HS-27A (cell line): ENCODE measurements at places on chromosomes 4 and X.

GRCh38 chr4:137432446-137433311 lies 99.6 kb downstream of the PCDH18 start:
- no peak for DNase-seq

DNA sequence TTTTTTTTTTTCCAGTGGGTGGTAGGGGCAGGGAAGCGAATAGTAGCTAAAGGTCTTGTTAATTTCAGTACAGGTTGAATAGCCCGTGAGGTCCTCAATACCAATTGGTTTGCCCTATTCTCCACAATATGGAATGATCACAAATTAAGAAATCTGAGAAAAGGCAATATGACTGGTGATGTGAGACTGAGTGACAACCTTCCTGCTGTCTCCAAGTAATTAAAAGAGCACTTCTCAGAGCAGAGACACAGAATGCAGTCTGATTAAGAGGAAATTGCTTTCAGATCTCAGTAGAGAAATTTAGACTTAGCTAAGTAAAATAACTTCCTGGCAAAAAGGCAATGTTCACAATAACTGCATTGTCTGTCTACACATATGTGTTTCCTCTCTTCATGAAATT lies 23.0 kb downstream of the GPR174 start:
- DNase-seq, result no peak

- DNase-seq, result no peak
Measured at GRCh38 chr4:42655921-42656678, 805 bp downstream of the ATP8A1 start.

GRCh38 chr4:133000012-133000411 lies 149.1 kb upstream of the PCDH10 start:
- peak; percentile 48 for DNase-seq

- DNase-seq, result no peak
Measured at GRCh38 chrX:9899640-9900111, 67.5 kb upstream of the CLDN34 start.

DNA sequence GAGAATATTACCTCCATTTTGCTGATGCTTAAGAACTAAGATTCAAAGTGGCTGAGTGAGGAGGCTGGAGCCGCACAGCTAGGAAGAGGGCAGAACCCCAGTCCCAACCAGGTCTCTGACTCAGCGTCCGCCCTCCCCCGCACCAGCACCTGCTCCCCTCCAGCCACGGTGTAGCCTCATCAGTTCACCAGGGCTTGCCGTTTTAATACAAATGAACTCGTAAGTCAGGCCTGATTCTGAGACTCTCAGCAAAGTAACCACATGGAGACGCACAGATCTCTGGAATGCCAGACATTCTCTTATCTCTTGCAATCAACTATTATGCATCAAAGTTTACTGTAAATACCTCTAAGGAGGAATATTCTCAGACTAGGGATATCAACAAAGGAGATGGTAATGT lies 52.4 kb downstream of the ENPP6 start:
- peak; percentile 1 for DNase-seq

DNA sequence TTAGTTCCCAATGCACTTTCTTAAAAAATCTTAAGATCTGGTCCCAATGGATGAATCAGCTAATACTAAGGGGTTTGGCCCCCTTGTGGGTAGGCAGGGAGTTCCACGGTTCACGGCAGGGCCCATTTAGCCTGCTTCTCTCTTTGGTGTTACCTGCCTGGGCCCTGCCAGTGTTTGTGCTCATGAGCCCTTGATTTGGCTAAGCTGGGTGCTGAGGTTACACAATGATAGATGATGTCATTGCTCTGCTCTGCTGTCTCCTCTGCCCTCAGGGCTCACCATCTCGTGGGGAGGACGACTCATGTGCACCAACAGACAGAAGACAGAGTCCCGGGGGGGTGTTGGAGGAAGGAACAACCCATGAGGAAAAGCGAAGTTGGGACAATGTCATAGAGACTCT lies 24.4 kb downstream of the RTL5 start:
- no peak for DNase-seq

DNA sequence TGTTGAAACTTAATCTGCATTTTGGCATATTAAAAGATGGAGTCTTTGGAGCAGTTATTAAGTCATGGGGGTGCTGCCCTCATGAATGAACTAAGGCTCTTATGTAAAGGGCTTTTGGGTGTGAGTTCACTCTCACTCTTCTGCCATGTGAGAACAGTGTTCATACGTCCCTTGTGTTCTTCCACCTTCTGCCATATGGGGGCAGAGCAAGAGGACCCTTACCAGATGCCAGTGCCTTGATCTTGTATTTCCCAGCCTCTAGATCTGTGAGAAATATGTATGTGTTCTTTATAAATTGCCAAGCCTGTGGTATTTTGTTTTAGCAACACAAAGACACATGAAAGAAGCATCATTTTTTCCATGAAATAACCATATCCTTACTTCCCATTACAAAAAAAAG lies 213.9 kb downstream of the SPOCK3 start:
- no peak for DNase-seq

GRCh38 chrX:139738581-139738980 lies 30.6 kb upstream of the MCF2 start:
- no peak for DNase-seq

DNA sequence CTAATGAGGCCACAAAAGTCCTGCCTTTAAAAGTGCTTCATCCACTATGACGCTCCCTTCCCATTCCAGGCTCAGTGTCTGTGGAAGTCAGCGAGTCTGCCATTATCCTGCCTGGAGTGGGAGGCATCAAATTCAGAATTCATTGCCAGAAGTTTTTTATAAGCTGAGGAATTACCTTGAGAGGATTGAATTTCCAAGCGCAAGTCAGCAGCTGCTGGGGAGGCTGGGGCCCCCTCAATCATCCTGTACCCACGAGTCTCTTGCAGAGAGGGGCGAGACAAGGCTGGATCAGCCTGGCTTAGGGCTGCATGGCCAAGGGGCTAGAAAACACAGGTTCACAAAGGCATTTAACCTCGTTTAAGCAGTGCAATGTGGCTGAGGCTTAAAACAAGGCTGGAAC lies 170.5 kb upstream of the NOCT start:
- DNase-seq, result no peak

DNA sequence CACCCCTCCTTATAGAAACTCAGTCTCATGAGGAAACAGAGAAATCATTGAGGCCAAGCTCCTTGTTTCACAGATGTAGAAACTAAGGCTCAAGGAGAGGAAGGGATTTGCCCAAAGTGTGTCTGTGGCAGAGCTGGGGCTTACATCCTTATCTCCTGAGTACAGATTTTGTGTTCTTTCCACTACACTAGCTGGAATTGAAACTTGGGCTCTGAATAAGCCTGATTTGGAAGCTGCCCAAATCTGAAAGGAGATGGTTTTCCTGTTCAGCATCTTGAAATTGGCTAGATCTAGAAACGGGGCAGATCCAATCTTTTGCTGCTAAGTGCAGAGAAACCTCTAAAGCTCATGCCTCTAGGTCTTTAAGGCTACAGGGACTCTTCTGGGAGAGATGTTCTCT lies 24.3 kb downstream of the AWAT2 start:
- no peak for DNase-seq

GRCh38 chr4:103867311-103867710 lies 147.5 kb upstream of the TACR3 start:
- no peak for DNase-seq

DNA sequence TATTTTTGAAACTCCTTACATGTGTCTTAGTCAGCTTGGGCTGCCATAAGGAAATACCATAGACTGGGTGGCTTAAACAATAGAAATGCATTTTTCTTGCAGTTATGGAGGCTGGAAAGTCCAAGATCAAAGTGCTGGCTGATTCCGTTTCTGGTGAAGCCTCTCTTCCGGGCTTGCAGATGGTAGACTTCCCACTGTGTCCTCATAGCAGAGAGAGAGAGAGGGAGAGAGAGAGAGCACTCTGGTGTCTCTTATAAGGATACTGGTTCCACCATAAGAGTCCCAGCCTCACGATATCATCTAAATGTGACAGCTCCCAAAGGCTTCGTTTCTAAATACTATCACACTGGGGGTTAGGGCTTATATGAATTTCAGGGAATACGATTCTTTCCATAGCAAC lies 39.7 kb downstream of the ENPEP start:
- no peak for DNase-seq

- DNase-seq, result no peak
Measured at GRCh38 chr4:171928336-171928735, 115.1 kb downstream of the GALNTL6 start.

- DNase-seq, result no peak
Measured at GRCh38 chrX:153551135-153551534, 33.7 kb downstream of the ATP2B3 start.

- no peak for DNase-seq
Measured at GRCh38 chrX:40201329-40201885, 103.6 kb upstream of the BCOR start.

DNA sequence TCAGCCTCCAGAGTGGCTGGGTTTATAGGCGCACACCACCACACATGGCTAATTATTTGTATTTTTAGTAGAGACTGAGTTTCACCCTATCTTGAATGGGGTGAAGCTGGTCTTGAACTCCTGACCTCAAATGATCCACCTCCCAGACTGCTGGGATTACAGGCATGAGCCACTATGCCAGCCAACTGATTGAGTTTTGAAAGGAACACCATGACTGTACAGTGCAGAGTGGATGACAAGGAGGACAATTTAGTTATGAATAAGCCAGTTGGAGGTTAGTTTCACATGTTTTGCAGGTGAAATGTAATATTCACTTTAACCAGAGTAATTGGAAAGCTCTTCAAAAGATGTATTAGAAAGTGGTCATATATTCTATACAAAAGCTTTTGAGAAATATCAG lies 60.8 kb downstream of the PCDH18 start:
- DNase-seq, result no peak
